Immature natural killer cell (primary cell): ENCODE measurements at places on chromosomes 2 and 18.

DNA sequence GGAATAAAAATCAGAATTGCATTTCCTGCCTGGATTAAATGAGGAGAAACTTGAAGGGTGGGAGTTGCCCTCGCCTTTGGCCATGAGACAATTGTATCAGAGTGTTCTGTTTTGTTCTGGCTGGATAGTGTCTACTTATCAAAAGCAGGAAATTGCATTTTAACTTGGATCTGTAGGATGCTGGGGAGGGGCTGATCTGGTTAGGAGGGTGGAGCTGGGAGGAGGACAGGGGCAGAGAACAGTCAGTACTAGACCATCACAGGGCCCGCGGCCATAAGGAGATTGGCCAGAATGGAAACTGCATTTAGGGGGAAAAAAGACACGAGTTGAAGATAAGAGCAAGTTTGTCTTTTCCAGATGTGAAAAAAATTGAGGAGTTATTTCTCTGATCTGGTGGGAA is 199.1 kb upstream of the POU3F3 start:
- DNase-seq, result no peak

- DNase-seq, result no peak
These were observed 65.0 kb upstream of the POU3F3 start for GRCh38 chr2:104788742-104789455.

DNA sequence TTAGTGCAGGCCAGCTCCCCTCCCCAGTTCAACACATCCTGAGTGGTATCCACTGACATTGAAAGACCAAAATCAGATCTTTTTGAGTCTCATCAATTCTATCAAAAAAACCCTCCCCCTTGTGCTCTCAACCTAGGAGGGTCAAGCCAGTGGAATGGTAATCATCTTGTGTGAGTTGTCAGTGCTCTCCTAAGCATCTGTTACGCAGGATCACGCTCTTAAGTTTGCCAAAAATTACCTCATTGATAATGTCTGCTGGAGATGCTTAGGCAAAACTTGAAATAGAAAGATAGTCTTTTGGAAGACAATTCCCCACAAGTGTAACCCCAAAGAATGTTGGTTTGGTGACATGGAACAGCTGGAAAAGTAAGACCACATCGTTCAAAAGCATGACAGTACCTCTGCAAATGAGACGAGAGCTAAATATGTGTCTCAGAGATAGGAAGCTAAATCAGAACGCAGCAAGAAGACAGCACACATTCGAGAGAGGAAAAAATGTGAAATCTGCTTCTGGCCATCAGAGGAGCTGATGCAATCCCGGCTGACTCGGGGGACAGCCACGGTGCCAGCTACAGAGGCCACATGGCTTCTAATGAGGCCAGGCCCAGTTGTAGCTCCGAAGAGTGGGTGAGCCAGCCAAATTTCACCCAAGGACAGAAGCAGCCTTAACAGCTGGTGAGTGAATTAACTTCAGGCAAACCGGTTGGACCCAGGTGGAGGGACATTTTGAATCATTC is 753.9 kb downstream of the RNF144A start:
- DNase-seq, result no peak

DNA sequence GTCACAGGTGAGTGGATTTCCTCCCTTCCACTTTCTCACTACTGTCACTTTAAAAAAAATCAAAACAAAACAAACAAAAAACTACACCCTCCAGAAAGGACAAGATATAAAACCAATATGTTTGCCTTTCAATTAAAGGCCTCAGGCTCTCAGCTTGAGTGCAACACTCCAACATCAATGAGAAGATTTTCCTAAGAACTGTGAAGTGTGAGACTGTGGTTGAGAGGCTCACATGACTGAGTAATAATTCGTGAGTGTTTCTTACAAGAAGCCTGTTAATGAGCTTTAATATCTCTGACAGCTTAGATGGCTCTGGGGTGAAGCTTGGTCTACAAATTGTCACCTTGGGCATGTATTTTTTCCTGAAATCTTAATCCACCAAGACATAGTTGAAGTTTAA is 216.1 kb downstream of the ETAA1 start:
- DNase-seq, result no peak

DNA sequence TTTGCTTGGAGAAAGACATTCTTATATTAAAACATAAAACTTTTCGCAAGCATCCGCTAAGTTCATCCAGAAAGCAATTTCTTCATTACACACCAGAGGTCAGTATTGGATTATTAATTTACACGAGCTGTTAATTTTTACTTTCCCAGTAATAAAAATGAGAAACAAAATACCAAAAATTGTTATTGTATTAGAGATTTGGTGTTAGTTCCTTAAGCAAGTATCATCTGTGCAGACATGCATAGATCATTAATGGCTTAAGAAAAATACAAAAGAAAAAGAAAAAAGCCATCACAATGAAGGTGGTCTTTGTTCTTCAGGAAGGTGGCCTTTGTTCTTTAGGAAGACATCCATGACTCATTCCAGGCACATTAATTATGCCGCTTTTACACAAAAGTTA is 53.6 kb upstream of the HNMT start:
- no peak for DNase-seq

DNA sequence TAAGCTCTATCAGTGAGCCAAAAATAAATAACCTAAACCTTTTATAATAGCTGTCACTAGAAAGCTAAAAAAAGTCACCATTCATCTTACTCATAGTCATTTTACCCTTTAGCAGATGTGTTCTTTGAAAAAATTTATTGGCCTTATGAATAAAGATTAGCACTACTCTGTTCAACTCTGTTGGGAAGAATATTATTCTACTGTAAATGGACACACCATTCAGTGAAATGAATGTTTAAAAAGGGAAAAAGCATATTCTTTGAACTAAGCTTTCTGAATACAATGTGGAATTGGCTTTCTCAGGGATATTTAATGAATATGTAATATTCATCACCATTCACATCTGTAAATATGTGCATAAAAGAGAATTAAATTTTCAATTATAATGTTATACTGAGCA is 422.0 kb downstream of the CBLN2 start:
- no peak for DNase-seq

DNA sequence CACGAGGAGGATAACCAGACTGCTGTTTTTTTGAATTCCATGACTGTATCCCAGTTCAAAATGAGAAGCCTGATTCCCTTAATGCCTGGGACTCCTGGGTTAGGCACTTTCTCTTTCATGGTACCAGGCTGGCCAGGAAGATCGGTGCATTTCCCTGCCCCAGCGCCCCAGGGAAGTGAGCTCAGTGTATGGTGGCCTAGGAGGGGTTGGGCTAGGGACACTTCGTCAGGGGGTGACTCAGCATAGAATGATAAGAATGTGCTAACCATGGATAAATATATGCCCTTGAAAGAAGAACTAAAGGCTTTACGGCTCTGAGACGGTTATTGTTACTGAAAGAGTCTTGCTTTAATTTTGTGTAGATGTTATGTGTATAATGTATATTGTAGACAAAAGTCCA is 27.5 kb upstream of the FAM237A start:
- DNase-seq, result no peak

GRCh38 chr2:39595116-39595515 is 70.6 kb upstream of the TMEM178A start:
- no peak for DNase-seq

- DNase-seq, result no peak
These were observed 95.3 kb upstream of the B3GNT7 start for GRCh38 chr2:231300020-231300721.
